Activated T-cell treated with anti-CD3 and anti-CD28 coated beads for 1 hour (primary cell): ENCODE measurements at places on chromosomes 3 and 15.

GRCh38 chr3:73681610-73682009, 56.9 kb upstream of the PDZRN3 start:
- no peak for DNase-seq

- no peak for DNase-seq
These were observed 126.5 kb upstream of the MITF start for GRCh38 chr3:69612791-69613190.

GRCh38 chr15:100334456-100334855, 7.3 kb downstream of the ADAMTS17 start:
- no peak for DNase-seq

- no peak for DNase-seq
These were observed 45.1 kb downstream of the MUC4 start for GRCh38 chr3:195766671-195767070.

- no peak for DNase-seq
These were observed 63.3 kb upstream of the GATM start for GRCh38 chr15:45441686-45442085.

GRCh38 chr15:39392469-39393047, 188.3 kb upstream of the THBS1 start:
- no peak for DNase-seq

DNA sequence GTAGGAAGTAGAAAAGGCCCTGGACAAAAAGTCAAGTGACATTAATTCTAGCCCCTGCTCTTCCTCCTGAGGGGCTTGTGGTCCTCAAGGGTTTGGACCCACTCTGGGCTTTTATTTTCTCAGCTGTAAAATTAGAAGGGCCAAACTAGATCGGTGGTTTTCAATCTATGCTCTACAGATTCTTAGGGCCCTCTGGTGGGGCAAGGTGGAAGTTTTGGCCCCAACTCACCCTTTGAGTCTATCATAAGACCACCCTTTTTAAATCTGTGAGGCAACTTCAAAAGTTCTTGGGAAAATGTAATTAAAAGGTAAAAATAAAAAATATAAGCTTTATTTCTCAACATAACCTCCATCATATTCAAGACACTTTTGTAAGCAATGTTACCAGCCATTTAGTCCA, 25.6 kb upstream of the CFAP161 start:
- no peak for DNase-seq

- no peak for DNase-seq
These were observed 430 bp downstream of the SLCO2A1 start for GRCh38 chr3:134029256-134029733.

DNA sequence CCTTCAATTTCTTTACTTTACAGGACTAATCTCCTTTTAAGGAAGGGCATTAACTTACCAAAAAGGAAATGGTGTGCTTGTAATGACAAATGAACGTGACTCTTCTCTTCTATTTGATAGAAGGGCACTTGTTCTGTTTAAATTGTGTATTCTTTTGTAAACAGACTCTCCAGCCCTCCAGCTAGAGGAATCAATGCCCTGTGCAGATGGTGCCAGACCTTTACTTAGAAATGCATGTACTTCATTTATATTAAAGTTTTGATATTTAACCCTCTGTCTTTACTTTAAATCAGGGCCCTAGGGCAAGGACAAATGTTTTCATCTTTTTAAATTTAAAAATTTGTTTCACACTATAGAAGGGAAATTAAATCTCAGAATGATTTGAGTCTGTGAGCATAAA, 355.1 kb downstream of the GBE1 start:
- no peak for DNase-seq

GRCh38 chr3:11080492-11080891, 73.8 kb upstream of the HRH1 start:
- DNase-seq = no peak

GRCh38 chr15:39202641-39203040, 378.2 kb upstream of the THBS1 start:
- DNase-seq = no peak

- DNase-seq = peak; percentile 5
These were observed 64.0 kb upstream of the CPOX start for GRCh38 chr3:98657457-98657856.

DNA sequence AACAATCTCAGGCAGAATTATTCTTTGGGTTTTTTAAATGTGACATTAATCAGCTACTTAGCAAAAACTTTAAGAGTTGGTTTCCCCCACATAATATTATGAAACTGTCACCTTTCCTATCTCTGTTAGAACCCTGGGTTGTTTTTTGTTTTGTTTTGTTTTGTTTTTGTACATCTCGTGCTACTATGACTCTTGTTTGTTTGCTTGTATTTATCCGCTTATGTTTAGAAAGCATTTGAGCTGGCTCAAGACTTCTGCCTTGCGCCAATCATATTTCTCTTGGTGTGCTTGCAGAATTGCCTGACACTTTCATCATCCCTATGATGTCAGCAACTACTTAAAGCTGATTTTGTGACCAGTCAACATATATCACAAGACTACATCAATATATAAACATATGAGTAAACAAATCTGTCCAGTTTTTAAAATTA, 116.9 kb downstream of the DCLK3 start:
- no peak for DNase-seq

- no peak for DNase-seq
These were observed 26.9 kb downstream of the MCTP2 start for GRCh38 chr15:94258246-94258645.

DNA sequence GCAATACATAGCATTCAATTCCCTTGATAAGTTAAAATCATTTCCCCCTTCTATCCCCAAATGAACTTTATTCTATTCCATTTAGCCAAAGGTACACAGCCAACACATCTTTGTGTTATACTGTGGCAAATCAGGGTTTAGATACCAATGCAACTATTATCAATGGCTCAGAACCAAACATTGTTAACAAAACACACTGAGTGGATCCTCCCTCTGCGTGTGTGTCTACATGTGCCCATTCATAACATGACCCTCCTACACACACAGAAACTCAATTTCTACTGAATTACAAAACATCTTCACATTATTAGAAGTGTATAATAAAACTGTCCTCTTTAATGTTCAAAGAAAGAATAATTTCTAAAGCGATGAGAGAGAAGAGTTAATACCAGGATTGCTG, 1.3 kb downstream of the TTBK2 start:
- DNase-seq = no peak

GRCh38 chr3:50194128-50194902, 2.9 kb downstream of the GNAT1 start:
- DNase-seq = peak; percentile 79

DNA sequence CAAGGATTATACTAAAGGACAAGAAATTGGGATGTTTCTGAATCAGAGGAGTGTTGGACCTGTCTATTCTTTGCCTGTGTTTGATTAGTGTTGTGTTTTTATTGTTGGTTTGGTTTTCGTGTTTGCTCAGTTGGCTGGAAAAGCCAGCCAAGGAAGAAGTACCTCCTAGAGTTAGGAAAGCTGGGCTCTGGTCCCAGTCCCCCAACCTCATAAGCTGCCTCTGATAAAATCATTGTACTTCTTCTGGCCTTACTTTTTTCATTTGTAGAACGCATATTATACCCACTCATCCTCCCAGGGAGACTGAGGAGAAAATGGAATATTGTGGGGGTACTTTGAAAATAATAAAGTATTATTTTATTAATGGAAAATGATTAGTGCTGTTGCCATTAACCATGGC, 177.4 kb upstream of the TRIM42 start:
- DNase-seq = no peak

- no peak for DNase-seq
These were observed 336.0 kb upstream of the ONECUT1 start for GRCh38 chr15:53126144-53126543.

- DNase-seq = no peak
These were observed 22.1 kb upstream of the WDR49 start for GRCh38 chr3:167675848-167676247.

DNA sequence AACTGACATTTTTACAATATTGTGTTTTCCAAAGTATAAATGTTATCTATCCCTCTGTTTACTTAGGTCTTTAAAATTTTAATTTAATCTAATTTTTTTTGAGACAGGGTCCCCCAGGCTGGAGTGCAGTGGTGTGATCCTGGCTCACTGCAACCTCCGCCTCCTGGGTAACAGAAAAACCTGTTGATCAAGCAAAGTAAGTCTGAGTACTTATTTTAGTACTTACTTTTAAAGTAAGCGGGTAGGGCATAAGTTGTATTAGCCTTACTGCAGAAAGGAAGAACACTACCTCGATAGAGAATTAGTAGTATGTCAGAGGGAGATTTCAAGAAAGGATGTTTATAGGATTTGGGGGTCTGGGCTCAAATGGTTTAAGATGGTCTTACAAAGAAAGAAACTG, 11.9 kb upstream of the FEM1B start:
- no peak for DNase-seq
